CD4-positive, alpha-beta T cell treated with Interleukin-21 for 1 hour (primary cell): ENCODE measurements at places on chromosomes 5 and 9.

- DNase-seq, result no peak
Observed at GRCh38 chr5:100232736-100233135, 302.4 kb upstream of the FAM174A start.

- no peak for DNase-seq
Observed at GRCh38 chr9:134985451-134985850, 67.7 kb upstream of the FCN1 start.

DNA sequence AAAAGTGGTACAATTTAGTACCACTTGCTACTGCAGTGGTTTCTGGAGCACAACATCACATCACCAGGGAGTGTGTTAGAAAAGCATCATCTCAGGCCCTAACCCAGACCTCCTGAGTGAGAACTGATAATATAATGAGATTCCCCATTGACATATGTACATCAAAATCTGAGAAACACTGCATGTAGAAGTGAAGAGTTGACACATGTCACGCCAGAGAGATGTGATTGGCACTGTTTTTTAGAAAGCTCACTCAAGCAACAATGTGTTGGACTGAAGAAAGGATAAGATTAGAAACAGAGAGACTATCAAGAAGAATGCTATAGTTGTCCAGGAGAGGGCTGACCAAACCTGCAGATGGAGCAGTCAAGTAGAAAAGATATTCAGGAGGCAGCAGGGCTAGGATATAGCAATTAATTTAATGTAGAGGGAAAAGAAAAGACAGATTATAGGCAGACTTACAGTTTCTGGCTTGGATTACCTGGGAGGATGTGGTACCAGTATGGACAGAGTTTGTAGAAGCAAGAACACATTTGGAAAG is 324.4 kb upstream of the ADAMTSL1 start:
- no peak for DNase-seq

- no peak for DNase-seq
Observed at GRCh38 chr9:94010980-94011533, 55.9 kb upstream of the BARX1 start.

- DNase-seq, result no peak
Observed at GRCh38 chr5:322942-323879, 1.7 kb downstream of the AHRR start.

DNA sequence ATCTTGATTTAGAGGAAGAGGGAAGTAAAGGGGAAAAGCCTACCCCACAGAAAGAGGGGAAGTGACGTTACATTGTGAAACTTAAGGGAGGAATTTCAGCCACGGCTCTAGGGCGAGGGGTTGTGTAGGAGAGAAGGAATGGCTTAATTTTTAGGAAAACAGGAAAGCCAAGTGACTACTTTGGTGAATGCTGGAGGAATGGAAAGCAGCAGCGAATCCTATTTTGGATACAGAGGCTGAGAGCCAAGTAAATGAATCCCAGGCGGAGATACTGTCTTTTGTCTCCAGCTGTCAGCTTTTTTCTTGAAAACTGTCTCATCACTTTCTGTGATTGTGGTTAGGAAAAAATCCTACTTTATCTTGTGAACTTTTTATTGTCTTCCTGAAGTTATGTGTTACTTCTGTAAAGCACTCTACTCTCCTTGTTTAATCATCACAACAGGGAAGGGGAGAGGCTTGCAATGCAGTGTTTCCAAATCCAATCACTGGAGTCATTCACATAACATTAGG is 188.4 kb downstream of the TSSK1B start:
- no peak for DNase-seq

- no peak for DNase-seq
Observed at GRCh38 chr5:162654661-162655405, 587.3 kb downstream of the GABRG2 start.

DNA sequence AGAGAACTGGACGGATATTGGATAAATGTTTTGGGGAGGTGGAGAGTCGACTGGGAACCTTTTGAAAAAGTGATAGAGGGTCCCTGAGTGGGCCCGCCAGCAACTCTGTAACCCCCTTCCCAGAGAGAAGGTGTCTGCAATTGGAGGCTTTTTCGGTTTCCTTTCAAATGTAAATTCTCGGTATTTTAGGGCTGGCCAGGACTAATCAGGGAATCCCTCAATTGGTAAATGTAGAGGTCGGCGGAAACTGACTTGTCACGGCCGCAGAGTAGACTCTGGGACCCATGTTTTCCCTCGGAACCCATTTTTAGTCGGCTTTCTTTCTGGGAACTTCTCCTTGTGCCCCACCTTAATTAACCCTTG is 524 bp downstream of the CCNB1 start:
- DNase-seq, result no peak

GRCh38 chr5:139037732-139038131 is 160.4 kb downstream of the SIL1 start:
- no peak for DNase-seq
